NCI-H187 treated with DMSO at 0.1 percent for 48 hours (cell line): ENCODE measurements at places on chromosomes 7 and 10.

GRCh38 chr7:148962823-148963582 lies 65.3 kb downstream of the PDIA4 start:
- no peak for DNase-seq

DNA sequence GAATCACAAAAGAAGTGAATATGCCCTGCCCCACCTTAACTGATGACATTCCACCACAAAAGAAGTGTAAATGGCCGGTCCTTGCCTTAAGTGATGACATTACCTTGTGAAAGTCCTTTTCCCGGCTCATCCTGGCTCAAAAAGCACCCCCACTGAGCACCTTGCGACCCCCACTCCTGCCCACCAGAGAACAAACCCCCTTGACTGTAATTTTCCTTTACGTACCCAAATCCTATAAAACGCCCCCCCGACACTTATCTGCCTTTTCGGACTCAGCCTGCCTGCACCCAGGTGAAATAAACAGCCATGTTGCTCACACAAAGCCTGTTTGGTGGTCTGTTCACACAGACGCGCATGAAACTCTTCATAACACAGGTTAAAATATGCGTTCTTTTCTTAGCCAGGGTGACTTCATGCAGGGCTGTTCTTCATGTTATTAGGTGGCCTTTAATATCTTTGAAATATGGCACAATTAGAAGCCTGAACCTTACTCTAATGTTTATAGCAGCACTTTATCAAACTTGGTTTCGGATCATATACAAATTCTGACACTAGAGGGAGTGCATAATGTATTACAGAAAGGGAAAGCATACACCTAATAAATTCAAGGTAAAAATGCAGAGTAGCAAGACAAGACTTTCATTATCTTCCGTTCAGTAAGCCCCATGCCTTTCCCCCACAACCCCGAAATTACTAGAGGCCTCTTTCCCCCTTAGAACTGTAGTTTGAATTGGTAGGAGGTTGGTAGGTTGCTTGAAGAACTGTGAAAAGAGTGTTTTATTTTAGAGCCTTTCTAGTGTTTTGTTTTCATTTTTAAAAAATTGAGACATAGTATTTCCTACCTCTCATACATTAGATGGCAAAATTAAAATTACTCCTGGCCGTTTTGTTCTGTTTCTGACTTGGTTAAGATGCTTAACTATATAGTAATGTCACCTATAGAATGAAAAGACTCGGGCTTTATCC lies 117.9 kb downstream of the NPY start:
- DNase-seq = no peak

GRCh38 chr7:41027428-41028115 lies 675.3 kb downstream of the INHBA start:
- DNase-seq = no peak

- DNase-seq = no peak
Observed at GRCh38 chr10:101094121-101094879, 32.5 kb downstream of the KAZALD1 start.

- DNase-seq = no peak
Observed at GRCh38 chr7:109498131-109498530, 928.5 kb downstream of the DNAJB9 start.

DNA sequence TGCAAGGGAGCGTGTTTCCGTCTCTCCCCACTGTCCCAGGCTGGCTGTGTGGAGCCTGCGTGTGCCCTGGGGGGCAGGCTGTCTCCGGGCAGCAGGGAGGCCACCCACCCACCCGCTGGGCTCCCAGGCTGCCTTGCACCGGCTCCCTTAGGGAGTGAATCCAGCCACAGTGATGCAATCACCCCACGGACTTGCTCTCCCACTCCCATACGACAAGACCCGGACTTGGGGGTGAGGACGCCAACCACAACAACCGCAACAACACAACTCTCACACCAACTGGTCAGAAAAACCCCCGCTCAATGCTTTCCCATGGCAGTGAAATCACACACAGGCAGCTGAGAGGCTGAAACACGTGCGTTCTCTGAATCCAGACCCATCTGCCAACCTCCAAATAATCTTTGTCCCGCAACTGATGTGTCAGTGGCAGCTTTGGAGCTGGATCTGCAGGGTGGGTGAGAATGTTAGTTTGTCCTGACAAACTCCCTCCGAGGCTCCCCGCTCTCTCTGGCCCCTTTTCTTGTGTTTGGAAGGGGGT lies 62.7 kb upstream of the DDC start:
- no peak for DNase-seq

DNA sequence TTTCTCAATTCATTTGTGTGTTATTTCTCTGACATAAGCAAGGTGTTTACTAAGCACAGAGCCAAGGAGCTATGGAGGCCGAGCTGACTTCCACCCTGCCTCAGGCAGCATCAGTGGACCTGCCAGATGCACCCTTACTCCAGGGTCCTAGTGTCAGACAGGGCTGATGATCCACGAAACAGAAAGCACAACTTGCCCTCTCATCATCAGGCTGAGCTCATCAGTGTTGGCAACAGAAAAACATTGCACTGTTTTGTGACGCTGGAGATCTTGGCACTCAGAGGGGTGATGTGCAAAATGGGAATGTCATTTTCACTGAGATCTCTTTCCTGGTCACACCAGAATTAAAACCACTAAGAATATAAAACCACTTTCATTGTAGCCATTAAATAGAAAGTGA lies 201.8 kb downstream of the GLI3 start:
- no peak for DNase-seq

DNA sequence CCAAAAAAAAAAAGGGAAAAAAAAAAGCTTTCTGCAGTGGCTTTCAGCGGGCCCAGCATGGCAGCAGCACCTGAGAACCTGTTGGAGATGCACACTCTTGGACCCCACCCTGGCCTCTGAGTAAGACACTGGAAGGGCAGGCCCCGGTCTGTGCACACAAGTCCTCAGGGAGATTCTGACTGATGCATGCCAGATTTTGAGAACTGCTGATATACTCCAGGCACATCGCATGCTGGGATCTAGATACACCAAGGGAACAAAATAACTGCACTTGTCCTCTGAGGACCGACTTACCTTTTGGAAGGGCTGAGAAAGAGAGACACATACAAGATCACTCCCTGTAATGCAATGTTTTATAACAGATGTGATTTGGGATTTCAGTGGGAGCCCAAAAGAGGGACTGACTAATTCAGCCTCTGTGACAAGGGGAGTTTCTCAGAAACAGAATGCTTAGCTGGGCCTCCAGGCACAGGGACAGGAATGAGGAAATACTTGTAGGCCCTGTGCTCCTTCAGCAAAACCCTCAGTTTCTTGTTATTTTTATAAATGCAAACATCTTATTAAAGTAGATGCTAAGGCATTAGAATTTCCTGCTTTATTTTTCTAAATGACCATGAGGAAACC lies 8.2 kb downstream of the EGFR start:
- no peak for DNase-seq

GRCh38 chr10:128908099-128908498 lies 558.9 kb upstream of the MGMT start:
- no peak for DNase-seq

DNA sequence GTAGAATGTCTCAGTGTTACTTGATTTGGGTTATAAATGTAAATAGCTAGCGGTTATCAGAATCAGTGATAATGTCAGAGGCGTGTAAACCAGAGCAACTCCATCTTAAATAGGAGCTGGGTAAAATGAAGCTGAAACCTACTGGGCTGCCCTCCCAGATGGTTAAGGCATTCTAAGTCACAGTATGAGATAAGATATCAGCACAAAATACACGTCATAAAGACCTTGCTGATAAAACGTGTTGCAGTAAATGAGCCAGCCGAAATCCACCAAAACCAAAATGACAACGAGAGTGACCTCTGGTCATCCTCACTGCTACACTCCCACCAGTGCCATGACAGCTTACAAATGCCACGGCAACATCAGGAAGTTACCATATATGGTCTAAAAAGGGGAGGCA lies 172.3 kb downstream of the CHRM2 start:
- no peak for DNase-seq

- no peak for DNase-seq
Observed at GRCh38 chr10:22690158-22690557, 24.2 kb downstream of the PIP4K2A start.

DNA sequence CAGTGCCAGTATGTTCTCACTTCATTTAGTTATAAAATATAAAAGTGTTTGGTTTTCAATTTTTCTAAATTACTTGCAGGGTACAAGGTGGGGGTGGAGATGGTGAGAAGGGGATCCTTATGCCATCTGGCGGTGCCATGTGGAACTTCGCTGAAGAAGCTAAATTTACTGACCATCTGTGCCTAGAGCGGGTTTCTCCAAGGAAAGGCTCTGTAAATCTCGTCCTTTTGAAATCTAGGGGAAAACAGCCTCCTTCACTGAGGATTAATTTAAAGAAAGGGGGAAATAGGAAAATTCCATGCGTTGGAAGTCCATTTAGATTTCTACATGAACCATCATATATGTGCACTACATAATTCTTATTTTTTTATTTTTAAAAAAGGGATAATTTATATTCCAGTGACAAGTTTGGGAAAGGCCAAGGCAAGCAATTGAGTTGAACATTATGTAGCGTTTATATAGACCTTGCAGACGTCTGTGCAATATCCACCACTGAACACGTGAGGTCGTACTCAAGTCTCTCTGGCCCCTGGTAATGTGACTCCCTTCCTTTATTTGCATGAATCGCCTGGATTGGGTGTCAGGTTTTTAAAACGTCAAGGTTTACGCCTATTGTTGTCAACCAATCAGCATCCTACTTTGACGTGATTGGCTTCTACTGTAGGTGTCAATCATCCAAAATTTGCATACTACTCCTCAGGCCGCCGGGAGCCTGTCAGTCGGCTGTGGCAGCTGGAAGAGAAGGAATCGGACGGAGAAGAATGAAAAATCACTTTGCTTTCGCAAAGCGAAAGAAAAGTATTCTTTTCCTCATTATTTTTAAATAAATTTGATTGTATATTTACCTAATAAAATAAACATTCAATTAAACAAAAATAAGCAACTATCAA lies 297.1 kb upstream of the NFE2L3 start:
- peak; percentile 91 for DNase-seq

GRCh38 chr10:8056871-8057331 lies 2.4 kb downstream of the GATA3 start:
- no peak for DNase-seq

DNA sequence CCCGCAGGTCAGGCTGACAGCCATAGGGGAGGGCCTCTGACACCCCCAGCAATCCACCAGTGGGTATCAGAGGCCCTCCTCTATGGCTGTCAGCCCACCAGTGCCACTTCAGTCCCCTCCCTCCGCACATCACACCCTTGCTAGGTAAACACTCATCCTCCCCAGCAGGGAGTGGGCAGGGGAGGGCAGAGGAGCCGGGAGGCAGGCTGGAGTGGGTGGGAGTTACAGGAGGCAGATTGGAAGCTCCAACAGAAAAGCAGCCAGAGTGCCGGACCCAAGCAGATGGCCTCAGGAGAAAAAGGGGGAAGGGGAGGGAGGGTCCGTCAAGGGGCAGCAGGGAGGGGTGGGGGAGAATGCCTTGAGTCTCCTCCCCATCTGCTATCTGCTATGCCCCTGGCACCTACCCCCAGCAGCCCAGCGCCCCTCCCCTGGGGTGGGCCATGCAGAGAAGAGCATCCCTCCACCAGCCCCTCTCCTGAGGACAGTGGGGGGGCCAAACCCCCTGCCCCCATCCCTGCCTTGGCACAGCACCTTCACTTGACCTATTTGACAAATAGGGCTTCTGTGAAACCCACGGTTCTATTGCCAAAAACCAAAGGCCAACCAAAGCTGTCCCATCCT lies 2.4 kb downstream of the RASGEF1A start:
- DNase-seq = no peak

- DNase-seq = no peak
Observed at GRCh38 chr7:25208525-25209221, 19.6 kb downstream of the NPVF start.

GRCh38 chr10:8331896-8332729 lies 277.6 kb downstream of the GATA3 start:
- no peak for DNase-seq

DNA sequence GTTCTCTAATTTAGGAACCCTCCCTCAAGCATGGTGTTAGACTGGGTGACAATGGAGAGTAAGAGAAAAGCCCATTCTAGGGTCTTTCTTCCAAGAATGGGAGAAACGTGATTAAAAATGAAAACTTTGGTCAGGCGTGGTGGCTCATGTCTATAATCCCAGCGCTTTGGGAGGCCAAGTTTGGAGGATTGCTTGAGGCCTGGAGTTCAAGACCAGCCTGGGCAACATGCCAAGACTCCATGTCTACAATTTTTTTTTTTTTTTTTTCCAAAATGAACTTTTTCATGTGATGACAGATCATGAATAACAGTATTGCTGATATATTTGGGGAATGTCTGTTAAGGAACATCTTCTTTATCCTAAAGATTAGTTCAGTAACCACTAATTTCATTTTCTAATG lies 194.6 kb downstream of the MLLT10 start:
- no peak for DNase-seq

GRCh38 chr7:23570592-23571200 lies 26.5 kb upstream of the CCDC126 start:
- no peak for DNase-seq

- DNase-seq = no peak
Observed at GRCh38 chr10:99869581-99870122, 87.2 kb downstream of the ABCC2 start.

- DNase-seq = no peak
Observed at GRCh38 chr10:74282848-74283210, 131.8 kb downstream of the ADK start.

- no peak for DNase-seq
Observed at GRCh38 chr7:72435925-72436480, 23.9 kb upstream of the CALN1 start.

DNA sequence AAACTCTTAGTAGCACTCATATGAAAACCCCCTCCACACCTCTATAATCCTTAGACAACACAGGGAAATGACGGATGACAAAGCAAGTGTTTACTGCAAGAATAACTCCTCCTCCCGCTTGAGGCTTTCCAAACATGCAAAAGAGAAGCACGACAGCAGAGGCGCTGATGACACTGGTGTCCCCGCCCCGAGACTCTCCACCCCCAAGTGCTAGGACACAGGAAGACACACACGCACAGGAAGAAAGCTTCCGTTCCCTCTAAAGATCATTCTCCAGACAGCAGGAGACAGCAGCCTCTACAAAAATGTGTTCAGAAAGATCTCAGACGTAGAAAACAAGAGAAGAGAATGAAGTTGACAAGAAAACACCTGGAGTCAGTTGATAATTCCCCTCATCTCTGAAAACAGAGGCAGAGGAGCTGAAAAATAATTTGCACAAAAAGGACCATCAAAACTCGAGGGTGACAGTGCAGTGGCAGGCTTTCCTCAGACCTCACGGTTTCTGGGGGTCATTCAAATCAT lies 90.2 kb downstream of the DLG5 start:
- DNase-seq = no peak

- no peak for DNase-seq
Observed at GRCh38 chr7:10577866-10578374, 395.8 kb upstream of the PHF14 start.

DNA sequence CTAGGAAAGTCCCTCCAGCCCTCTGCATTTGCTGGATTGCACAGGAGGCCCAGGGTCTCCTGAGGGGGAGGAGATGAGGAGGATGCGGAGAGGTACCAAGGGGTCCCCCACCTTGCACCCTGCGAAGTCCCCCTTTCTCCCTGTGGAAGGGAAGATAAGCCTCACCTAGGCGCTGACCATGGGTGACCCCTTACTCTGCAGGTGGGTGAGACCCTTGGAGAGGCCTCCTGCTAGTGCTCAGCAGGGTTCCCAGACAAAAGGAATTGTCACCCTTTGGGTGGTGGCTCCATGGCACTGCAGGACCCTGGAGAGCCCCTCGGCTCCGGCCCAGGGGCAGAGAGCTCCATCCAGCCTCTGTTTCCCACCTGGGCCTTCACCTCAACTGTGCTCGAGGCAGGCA lies 107.0 kb upstream of the RET start:
- DNase-seq = no peak
